ENCODE measurements at places on chromosomes 4 and X.

DNA sequence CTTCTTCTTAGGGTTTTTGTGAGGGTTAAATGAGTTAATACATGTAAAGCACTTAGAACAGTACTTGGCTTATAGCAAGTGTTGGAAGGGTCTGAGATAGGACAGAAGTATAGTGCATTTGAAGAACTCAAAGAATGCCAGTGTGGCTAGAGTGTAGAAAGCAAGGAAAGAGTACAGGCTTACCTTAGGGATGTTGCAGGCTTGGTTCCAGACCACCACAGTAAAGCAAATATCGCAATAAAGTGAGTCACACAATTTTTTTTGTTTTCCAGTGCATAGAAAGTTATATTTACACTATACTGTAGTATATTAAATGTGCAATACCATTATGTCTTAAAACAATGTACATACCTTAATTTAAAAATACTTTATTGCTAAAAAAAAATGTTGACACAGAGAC lies 41.3 kb downstream of the KIF4A start:
- no peak for DNase-seq

DNA sequence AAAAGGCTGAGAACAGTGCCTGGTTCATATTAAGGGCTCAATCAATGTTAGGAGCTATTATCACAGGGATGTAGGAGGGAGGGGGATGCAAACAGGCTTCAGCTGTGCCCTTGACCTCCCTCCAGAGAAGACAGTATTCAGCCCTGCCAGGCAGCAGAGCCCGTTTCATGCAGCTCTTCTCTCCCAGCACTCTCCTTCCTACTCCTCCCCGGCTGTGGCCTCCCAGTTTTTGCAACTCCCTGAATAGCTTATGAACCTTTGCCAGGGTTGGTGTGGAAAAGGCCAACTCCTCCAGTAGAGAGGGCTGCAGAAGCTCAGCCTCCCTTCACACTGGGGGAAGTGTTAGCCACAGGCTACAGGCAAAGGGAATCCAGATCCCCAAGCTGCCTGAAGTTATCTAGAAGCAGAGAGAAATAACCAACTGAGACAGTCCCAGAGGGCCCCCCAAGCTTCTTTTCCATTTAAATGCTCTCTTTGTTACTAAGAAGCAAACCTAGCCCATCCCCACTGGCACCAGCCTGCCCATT lies 31.7 kb upstream of the APLN start:
- DNase-seq = no peak

DNA sequence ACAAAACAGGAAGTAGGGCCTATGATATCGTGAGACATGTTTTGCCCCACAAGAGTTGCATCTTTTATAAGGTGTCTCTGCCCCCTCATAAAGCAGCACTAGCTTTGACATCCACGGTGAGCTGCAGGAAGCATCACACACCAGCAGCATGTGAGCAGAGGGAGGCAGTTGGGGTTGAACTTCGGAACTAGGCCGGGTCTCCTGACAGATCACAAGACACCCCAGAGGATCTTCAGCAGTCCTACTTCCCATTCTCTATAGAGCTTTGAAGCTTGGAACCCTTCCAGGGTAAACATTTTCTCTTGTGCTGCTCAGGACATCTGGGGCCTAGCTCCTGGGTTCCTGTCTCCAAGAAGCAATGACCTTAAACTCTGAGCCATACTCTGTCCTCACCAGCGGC lies 27.5 kb downstream of the YY2 start:
- DNase-seq = no peak

- no peak for DNase-seq
Measured at GRCh38 chrX:7112071-7112470, 35.4 kb upstream of the STS start.

- no peak for DNase-seq
Measured at GRCh38 chr4:168575473-168575872, 78.6 kb downstream of the PALLD start.
